ENCODE measurements at places on chromosomes 13 and 19.

- peak; percentile 67 for DNase-seq
Observed at GRCh38 chr19:47036097-47036651, 12.2 kb downstream of the TMEM160 start.

DNA sequence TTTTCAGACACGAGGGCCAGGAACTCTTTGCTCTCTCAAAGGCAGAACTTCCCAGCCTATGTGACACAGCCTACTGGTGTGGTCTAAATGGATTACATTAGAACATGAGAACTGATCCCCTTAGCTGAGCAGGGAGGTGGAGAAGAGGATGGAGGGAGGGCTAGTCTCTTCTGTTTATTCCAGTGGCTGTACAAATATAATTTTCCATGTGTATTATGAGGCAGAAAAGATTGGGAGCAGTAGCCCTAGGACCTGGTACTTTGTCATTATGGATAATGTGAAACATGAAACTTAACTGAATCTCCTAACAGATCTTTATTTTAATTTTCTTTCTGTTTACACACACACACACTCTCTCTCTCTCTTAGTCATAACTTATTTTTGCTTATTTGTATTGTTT, 82.1 kb downstream of the WDFY2 start:
- DNase-seq, result peak; percentile 36

DNA sequence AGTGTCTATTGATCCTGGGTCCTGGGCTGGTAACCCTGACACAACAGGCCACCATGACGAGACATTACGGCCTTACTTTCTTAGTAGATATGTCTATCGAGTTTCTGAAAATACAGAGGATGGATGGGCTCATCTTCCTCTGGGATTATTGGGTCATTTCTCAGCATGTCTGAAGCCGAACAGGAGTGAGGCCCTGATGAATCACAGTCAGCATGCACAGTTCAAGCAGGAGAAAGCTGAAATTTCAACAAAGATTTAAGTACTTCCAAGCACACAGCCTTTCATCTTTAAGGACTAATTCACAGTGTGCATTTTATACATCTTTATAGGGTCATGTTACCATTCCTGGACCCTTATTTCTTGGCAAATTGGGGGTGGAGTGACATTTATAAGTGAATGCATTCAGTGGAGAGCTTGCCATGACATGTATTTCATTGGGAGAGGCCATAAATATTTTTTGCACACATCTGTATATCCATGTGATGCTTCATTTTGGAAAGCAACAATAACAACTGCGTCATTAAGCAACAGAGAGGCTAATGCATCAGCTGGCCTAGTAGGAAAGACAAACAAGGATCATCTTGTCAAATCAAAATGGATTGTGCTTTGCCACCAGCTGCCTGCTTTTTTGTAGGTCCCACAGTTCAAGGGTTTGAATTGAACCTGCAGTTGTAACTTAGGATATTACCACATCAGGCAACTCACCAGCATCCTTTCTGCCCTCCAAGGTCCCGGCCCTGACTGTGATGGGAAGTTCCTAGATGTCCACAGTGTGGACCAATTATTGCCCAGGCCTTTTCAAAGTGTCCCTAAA, 143.5 kb downstream of the DNAJC15 start:
- DNase-seq, result no peak

DNA sequence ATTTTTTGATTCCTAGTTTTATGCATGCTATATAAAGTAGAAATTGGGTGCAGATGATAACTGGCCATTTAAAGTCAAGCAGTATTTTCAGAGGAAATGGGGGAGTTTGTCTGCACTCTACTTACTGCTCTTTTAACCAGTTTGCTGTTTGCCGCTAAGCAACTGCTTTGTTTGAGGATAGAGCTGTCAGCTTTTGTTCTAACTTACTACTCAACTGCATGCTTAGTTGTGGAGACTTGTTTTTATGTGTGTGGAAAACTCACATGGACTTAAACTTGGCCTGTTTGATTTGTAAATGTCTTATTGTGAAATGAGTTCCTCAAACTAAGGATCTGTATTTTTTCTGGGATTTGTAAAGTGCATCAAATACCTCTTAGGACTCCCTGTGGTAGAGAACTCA, 591.1 kb downstream of the PCDH9 start:
- DNase-seq, result no peak

Data from COR-L47 (cell line).